ENCODE measurements at places on chromosomes 3 and 15.

DNA sequence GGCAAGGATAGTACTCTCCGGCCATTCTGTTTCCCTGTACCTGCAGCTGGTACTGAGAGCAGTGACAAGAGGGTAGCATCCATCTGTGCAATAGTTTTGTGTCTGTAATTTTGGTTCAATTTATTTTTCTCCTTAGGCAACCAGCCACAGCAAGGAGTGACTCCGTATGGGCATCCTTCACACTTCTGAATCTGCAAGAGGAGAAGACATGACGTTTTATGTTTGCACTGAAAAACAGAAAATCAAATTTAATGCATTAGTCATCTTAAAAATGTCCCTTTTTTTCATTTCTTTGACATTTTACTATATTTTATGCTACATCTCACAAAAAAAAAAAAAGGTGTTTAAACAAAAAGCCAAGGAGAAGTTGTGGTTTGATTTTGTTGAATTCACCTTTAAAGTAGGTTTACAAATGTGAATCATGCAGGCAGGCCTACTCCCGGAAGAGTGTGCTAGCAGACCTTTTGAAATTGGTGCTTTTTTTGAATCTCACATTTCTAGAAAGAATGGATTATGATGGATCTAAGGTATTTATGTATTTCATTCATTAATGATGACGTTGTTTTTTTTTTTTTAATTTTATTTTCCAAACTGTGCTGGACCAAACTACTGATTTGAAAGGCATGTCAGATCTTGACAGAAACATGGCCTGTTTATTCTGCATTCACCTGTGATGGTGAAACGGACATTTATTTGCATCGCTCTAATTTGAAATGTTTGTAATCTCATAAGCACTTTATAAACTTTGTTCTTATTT is 28.1 kb downstream of the IGSF10 start:
- DNase-seq: no peak

- DNase-seq: no peak
Measured at GRCh38 chr3:127002195-127003174, 19.6 kb downstream of the PLXNA1 start.

DNA sequence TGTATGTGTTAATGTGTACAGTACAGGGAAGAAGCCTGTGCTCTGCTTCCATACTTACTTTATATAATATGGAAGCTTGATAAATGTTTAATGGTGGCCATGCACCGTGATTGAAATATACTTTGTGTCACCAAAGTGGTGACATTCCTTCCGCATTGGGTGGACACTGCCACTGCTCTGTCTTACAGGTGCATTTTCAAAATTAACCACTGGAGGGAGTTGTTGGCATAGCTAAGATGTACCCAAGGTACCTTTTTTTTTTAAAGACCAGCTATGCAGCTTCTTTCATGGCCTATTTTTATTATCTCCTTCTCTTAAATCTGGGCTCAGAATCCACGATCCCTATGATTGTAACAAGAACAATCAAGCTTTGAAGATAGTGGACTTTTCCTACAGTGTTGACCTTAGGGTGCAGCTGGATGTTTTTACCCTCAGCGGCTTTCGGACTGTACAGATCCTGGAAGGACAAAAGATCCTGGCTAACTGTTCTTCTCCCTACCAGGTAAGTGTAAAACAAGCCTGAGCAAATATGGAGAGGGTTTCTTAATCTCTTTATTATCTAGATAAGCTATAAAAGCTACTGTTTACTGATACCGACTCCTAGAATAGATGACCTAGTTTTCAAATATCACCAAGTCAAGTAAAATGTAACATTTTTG is 21.6 kb upstream of the PAK6 start:
- DNase-seq: peak; percentile 20

- no peak for DNase-seq
Measured at GRCh38 chr15:37891766-37892368, 42.6 kb upstream of the TMCO5A start.

GRCh38 chr15:94683902-94684301 is 452.5 kb downstream of the MCTP2 start:
- DNase-seq: no peak

DNA sequence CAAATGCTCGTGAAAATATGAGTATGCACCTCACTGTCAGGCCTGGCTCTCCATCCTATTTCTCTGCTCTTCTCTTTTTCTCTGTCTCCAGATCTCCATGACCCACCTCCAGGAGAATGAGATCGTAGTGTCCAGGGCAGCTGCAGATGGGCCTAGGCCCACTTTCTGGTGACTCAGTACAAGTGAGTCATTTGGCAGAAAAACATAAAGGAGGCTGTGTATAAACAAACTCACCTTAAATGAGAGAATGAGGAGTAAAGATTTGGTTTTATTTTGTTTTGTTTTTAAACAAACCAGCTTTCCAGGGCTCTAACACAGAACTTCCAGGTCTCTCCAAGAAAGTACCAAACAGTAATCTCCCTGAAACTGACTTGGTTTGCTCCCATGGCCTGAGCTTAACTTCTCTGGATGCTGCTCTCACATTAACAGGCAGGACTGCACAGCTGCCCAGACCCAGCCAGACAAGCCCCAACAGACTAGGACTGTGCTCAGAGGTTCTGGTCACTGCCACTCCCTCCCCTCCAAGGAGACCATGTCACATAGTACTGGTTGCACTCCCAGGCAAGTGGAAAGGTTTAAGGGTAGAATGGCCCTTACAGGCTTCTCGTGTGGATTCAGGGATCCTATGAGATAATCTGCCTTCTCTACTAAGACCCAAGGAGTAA is 1.5 kb upstream of the HEG1 start:
- no peak for DNase-seq

DNA sequence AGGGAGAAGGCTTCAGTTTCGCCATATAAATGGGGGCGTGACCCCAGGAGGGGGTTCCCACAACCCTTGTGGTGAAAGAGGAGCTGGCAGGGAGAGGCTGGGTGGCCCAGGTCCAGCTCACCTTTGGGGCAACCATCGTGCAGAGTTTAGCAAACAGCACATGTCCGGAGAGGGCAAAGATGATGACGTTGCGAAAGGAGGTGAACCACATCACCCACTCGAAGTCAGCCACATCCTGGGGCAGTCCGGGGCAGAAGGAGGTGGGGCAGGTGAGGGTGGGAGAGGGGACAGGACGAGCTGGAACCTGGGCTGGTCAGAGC is 3.7 kb downstream of the HHATL start:
- no peak for DNase-seq

DNA sequence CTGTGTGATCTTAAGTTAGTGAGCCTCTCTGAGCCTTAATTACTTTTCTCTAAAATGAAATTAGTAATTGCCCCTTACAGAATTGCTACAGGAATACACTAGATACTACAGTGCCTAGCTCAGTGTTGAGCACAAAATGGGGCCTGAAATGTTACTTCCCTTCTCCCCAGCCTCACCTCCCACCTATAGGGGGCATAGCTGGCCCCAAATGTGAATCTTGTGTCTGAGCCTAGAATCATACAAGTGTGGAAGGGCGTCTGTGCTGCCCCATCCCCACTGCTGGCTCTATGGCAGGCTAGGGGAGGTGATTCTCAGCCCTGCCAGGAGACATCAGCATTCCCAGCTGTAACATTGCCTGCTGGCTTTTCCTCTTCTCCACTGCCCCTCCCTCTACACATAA is 42.7 kb downstream of the IFT122 start:
- no peak for DNase-seq

- no peak for DNase-seq
Measured at GRCh38 chr3:139617672-139618268, 60.0 kb downstream of the NMNAT3 start.

All from NCI-H2171 (cell line).